ENCODE measurements at places on chromosomes 16 and 17.

DNA sequence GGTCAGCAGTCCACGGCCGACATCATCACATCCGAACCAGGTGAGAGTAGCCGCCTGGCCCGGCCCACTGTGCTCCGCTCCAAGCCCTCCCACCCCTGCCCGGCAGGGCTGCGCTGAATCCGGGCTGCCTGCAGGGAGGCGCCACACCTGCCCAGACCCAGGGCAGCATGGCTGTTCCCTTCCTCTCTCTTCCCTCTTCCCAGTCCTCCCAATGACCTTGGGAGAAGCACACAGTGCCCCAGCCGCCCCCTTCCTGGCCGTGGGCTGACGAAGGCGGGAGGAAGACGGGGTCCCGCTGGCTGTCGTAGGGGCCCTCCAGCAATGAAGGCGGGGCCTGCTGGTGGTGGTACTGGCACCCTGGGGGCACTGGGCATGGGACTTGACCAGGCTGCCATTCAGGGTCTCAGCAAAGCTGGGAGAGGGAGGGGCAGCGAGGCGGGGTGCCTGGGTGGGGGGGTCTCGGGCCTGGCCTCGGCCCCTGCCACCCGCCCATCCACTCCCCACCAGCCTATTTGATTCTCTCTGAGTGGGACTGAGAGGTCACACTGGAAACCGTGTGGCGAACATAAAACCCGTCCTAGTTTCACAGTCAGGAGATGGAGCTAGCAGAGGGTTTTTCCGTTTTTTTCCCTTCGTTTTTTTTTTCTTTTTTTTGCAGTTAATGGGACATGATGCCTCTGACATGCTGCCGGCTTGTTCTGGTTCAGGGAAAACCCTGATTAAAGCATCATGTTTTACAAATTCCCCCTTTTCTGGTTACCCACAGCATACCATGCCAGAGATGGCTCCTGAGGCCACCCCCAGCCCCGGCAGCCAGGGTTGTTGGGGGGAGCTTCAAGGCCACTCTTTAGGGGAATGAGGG, 50.6 kb downstream of the BAHCC1 start:
- DNase-seq: no peak

GRCh38 chr17:39950871-39951348, 11.9 kb upstream of the GSDMA start:
- no peak for DNase-seq

GRCh38 chr16:79589601-79590102, 10.9 kb downstream of the MAF start:
- DNase-seq: no peak

DNA sequence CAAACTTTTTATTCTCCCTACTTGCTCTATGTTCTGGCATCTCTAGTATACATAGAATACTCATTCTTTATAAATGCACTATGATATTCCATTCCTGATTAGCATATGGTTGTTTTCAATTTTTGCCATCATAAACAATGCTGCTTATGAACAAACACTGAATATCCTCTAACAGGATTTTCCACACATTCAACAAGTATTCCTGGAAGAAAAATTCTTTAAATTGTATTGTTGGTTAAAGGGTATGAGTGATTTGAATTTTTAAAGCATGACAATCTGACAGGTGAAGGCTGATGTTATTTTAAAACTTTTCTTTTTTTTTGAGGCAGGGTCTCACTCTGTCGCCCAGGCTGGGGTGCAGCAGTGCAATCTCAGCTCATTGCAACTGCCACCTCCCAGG, 11.5 kb downstream of the APPBP2 start:
- DNase-seq: no peak

- no peak for DNase-seq
Measured at GRCh38 chr16:77539421-77540034, 104.7 kb upstream of the ADAMTS18 start.
